Transverse colon (tissue), 4 donors: ENCODE measurements at places on chromosomes 1 and 21. TPM values are rescaled to one million over a fixed set of nuclear protein-coding genes. Genes with fewer than 3 reads are reported as not detected.

DNA sequence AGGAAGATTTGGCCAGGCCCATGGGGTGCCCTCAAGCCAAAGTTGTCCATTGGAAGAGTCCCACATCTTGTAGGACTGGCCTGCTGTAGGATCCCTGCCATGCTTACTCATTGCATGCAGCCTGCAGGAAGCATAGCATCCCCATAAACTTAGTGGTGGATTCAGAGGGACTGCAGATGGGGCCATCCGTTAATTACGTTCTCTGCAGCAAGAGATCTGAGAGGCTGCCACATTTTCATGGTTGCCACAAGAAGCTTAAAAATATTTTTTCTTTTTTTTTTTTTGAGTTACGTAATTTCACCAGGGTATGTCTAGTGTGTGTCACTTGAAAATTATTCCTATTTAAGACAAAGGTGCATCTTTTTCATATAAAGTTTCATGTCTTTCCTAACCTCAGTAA, 329.7 kb upstream of the USP24 start:
- no peak for DNase-seq

DNA sequence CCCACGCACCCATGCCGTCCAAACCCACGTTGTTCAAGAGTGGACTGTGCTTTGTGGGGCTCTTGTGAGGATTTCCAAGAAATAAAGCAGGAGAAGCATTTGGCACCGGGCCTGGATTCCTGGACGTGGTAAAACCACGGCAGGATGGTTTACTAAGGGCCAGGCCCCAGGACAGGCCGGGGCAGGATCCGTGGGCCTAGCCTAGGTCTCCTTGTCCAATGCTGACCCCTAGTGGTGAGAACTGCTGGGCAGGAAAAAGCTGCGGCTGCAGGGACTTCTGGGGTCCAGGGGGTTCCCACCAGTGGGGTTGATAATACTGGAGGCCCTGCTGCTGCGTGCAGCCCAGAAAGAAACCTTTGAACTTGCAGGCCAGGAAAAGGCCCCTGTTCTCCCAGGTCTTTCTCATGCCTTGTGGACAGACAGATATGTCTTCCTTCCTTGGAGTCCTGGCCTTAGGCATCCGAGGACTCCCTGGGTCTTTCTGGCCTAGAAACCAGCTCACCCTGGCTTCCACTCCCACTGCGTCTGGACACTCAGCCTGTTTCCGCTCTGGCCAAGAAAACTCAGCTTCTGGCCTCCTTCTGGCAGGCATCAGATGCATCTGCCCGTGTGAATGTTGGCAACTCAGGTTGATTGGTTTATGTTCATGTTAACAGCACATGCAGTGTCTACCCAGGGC, 106.9 kb upstream of the TMEM51 start:
- DNase-seq = peak; percentile 65

DNA sequence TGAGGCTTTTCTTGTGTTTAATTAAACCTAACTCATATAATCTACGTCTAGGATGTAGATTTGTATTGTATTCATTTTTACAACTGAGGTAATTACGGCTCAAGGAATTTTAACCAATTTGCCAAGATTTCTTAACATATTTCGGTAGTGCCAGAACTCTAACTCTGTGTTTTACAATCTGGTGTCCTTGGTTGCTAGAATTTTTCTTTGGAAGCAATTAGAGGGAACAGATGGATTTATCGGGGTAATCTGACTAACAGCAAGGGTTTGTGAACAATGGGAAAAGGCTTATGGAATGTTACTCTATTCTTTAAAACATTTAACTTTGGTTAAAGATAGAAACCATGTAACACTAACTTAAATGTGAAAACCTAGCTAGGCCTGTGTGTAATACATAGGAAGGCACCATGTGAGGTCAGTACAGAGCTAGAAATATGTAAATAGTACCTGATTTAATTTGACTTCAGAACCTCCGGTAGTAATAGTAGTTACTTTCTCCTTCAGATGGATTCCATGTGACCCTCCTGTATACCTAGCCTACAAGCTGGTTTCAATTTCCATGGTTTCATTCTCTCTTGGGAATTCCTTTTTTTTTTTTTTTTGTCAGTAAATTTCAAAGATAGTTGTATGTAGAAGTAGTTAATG, 1.2 kb downstream of the MTF2 start:
- DNase-seq = no peak

DNA sequence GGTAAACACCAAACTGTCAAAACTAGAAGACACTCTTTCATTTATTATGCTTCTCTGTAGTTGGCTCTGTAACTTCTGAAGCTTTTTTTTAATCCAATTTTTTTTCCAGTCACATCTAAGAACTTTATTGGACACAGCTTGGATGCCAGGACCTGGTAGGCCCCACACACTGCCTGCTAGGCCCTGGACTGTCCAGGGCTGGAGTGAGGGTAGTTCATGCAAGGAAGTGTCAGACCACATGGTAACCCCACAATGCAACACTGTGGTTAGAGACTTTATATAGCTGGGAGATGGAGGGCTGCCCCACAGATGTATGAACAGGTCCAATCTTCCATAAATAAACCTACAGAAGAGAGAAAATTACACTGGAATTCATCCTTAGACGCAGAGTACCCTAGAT, 7.1 kb downstream of the SLC2A1 start:
- DNase-seq = no peak

DNA sequence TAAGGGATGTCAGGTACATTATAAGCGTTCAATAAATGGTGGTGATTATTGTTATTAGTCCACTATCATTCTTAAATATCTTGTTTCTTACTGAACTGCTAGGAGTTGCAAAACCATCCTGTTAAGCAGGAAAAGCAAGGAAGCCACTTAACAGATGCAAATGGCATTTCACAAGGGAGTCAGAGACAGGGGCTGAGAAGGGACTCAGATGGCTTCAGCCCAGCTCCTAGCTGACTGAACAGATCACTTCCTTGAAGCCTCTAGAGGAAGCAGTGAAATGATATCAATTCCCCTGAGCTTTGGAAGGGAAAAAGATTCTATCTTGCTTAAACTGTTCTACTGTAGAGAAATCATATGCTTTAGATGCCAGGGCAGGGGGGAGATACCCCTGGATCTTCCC, 151.5 kb downstream of the ST6GALNAC5 start:
- no peak for DNase-seq

GRCh38 chr21:38985568-38986378, 180.0 kb downstream of the ETS2 start:
- DNase-seq = peak; percentile 59

GRCh38 chr21:43467785-43468184, 40.9 kb upstream of the SIK1 start:
- no peak for DNase-seq

LDLRAD1 gene
- total RNA-seq = not detected

PTAFR gene
- 5.2 TPM for total RNA-seq

CR1 gene
- 5.1 TPM for total RNA-seq

SLFNL1 gene
- not detected for total RNA-seq

PLA2G4A gene
- 2.0 TPM for total RNA-seq
